ENCODE measurements at places on chromosomes 12 and 14.

GRCh38 chr12:20546267-20546666, 148.9 kb upstream of the SLCO1C1 start:
- DNase-seq: no peak

- no peak for DNase-seq
Measured at GRCh38 chr14:50530358-50530757, 2.0 kb downstream of the MAP4K5 start.

GRCh38 chr12:56258820-56259183, 618 bp upstream of the ANKRD52 start:
- no peak for DNase-seq

GRCh38 chr14:104647467-104648043, 41.9 kb upstream of the INF2 start:
- DNase-seq: no peak
